ENCODE measurements at places on chromosomes 16 and 17.

- DNase-seq = no peak
Observed at GRCh38 chr16:31079342-31079944, 5.2 kb downstream of the ZNF646 start.

- DNase-seq = no peak
Observed at GRCh38 chr17:45336390-45337182, 19.8 kb upstream of the MAP3K14 start.

DNA sequence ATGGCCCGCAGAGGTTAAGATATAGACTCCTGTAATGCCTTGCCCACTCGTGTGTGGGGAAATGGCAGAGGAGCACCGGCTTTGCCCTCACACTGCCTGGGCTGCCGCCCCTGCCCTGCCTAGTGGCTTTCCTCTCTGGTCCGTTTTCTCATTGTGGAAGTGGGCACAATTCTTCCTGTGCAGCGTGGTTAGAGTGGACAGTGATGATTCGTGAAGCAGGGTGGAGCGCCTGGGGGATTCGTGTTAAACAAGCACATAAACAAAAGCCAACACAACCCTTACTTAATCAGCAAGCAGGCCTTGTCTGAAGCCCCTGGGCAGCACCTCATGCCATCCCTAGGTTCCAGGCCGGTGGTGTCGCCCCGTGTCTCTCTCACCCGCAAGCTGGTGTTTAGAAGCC lies 269.7 kb downstream of the SEC14L1 start:
- DNase-seq = no peak

DNA sequence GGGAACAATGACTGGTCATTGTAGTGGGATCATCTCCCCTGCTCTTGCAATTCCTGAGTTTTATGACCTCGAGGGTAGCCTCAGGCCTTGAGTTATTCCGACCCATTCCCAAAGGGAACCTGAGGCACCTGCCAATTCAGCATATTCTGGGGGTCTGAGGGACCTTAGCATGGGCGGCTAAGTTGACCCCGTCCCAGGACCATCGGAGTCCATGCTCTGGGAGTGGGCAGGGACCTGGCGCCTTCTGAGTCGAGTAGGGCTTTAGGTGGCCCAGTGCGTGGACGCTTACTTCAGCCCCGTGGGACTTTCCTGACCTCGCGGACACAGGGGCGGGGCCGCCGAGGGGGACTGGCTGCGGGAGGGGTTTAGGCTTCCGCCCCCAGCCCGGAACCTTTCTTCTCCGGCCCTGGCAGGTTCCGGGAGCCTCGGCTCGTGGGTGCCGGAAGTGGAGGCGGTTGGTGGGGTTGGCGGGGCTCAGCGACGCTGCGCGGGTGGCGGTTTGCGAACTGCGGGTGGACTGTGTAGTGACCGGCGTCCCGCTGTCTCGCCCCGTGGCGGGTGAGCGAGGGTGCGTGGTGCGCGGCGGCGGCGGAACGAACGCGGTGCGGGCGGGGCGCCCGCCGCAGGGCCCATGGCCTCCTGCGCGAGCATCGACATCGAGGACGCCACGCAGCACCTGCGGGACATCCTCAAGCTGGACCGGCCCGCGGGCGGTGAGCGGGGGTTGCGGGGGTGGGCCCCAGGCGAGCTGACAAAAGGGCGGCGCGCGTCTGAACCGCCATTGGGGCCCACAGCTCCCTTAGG lies at the start of gene EDC4:
Gene EDC4 (plus strand): TSS at position 422 of the 804 bp plus-strand sequence. CDS start 210 bp downstream, at position 632.
- peak; percentile 51 for DNase-seq

GRCh38 chr17:45233423-45233924 lies 11.8 kb downstream of the FMNL1 start:
- no peak for DNase-seq
